Choroid plexus epithelial cell (primary cell): ENCODE measurements at places on chromosomes 7 and 10.

GRCh38 chr10:62093863-62094291, 174.8 kb downstream of the RTKN2 start:
- peak; percentile 92 for DNase-seq

DNA sequence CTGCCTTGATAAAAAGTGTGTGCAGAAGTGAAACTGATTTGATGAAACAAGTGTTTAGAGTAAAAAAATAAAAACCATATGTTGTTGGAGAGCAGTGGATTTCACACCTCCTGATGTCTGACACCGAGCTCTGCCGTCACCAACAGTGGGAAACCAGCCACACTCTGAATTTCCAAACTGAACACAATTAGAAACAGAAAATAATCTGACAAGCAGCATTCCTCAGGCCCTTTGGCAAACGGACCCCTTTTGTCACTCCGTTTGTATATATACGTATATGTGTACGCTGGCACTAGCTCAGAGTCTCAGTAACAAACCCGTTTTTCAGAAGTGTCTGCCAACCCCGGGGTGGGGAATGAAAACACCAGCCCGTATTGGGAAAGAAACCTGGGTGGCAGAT, 32.4 kb downstream of the TACC2 start:
- peak; percentile 38 for DNase-seq

- no peak for DNase-seq
Observed at GRCh38 chr7:77822269-77822668, 23.7 kb downstream of the PHTF2 start.

GRCh38 chr7:2944739-2945138, 98.9 kb downstream of the CARD11 start:
- no peak for DNase-seq

DNA sequence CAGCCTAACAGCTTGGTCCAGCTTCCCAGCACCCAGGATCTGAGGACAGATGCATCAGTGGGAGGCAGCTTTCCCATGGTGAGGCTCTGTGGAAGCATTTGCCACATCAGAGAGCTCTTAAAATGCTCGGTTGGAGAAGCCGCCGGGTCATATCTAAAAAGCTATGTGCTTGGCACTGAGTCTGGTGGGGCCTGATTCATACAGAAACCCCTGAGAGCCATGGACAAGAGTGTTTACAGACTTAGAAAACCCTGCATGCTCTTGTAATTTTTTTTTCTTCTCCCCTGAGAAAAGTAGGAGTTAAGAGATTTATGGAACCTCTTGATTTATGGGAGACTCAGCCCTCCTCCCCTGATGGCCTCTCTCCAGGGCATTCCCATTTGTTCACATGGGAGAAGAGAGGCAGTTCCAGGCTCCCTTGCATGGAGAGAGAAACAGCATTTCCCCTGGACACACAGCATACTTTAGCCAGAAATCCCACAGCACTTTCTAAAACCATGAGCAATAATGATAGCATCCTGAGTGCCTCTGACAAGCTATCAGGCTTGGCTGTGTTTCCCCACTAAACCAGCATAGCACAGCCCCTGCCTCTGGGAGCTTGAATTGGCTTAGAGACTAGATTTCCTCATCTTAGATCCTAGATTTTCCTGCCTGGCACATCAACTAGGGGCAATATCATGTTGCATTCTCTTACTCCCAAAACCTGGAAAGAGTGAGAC, 322.1 kb upstream of the AUTS2 start:
- no peak for DNase-seq
